ENCODE measurements at places on chromosomes 5 and 9. TPM values are rescaled to one million over a fixed set of nuclear protein-coding genes. Genes with fewer than 3 reads are reported as not detected.

- no peak for DNase-seq
Observed at GRCh38 chr5:166436872-166437271, 1854.6 kb upstream of the WWC1 start.

DNA sequence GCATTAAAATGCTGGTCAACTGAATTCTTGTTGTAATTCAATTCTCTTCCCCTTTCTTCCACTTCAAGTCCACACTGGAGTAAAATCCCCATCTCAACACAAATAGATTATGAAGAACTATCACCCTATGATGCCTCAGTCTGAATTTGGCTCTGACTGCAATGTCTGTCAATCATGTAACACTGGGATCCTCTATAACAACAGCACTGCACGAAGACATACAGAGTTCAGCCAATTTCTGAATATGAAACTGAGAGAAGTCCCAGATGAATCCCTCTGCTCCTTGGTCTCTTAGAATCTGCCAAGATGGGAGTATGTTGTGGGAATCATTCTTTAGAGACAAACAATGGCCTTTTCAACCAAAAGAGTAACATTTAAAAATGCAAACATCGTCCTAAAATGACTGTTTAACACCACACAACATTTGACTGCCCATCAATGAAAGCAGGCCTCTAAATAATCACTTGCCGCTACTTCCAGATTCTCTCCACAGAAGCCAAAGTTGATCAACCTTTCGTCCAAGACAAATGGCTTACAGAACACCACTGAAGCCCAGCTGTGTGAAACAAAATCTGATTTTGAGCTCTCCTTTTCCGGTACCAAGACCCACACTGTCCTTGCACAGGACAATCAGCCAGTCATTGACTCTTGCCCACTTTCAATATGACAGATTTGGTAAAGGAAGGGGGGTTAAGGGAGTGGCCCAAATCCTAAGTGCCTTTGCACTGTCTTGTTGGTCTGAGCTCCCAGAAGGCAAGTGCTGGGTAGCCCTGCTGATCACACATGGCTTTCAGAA lies 258.0 kb downstream of the EBF1 start:
- DNase-seq: no peak

PALM2AKAP2 gene
- total RNA-seq: 18.2 TPM

DNA sequence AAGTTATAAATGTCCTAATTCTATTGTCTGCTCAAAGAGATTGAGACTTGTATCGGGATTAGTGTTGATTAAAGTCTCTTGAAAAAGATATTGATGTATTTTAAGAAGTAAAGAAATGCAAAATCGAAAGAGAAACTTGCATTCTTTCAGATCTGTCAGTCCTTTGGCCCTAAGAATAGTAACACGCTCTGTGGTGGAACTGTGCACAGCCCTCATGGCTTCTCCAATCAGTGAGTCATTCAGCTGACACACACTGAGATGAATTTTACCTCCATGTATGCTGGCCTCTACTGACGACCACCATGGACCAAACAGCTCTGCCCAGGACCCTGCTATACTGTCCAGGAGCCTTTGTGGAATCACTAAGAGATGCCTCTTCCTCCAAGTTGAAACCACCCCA lies 232.4 kb downstream of the ESM1 start:
- peak; percentile 56 for DNase-seq

GRCh38 chr9:132007371-132008025 lies 72.2 kb downstream of the MED27 start:
- no peak for DNase-seq

NSG2 gene
- not detected for total RNA-seq

DNA sequence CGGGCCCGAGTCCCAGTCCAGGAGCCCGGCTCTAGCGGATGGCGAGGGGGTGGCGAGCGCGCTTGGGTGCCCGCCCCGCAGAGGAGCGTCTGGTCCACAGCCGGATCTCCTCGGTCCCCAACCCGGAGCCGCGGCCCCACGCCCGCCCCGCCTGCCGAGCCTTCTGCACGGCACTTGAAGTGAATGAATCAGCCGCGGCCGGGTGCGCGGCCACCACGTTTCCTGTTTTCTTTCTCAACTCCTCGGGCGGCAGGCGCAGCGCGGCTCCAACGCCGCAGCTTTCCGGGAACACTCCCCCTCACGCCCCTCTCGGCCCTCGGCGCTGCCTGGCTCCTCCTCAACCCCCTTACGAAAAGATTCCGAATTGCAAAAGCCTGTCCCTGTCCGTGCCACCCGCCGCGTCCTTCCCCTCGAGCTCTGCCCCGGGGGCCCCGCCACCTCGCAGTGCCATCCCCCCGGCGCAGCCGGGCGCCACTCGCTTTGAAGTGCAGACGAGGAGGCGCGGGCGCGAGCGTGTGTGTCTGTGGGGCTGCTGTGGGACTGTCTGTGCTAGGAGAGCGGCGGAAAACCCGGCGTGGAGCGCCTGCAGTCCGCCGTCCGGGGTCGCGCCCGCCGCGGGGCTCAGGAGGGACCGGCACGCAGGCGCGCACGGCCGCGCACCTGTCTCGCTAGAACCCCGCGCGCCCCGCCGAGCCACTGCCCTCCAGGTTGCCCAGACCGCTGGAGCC lies 456.6 kb downstream of the RAB3C start:
- peak; percentile 82 for DNase-seq

ALDH1B1 gene
- 10.4 TPM for total RNA-seq

EPB41L4A gene
- 0.11 TPM for total RNA-seq

CAMK4 gene
- total RNA-seq: 2.7 TPM

GRCh38 chr5:174364676-174365075 lies 319.2 kb downstream of the NSG2 start:
- DNase-seq: no peak

DNA sequence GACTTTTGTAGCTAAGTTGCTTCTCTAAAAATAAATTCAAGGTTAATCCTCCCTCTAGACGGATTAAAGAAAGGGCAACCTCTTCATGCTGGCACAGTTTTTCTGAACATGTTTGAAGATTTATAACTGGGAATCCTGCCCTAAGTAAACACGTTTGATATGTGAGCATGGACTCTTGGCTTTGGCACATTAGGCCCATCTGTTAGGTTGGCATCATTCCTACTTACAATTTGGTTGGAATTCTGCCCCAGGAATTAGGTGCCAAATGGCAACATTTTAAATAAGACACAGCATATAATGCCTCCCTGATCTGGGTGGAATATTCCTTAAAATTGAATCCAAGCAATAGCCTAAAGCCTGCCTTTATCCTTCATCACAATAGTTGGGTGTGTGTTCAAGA lies 372.3 kb upstream of the CDH18 start:
- DNase-seq: no peak

C1QTNF3 gene
- total RNA-seq: not detected

GRCh38 chr5:55858104-55858503 lies 6.9 kb downstream of the IL31RA start:
- no peak for DNase-seq

DNA sequence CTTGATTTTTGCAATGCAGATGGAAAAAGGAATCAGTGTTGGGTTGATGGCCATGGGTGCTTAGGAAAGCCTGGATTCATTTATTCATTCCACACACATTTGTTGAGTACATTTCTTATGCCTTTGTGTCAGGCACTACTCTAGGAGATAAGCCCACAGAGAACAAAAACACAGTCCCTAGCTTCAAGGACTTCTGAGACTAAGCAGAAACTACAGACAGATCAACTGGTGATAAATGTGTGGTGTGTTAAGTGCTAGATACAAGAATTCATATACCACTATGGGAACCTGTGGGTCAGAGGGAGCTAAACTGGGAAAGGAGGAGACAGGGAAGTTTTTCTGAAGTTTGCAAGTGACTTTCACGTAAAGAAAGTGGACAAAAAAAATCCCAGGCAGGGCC lies 119.9 kb downstream of the CEMIP2 start:
- DNase-seq: no peak

GRCh38 chr9:88809355-88810161 lies 181.7 kb upstream of the S1PR3 start:
- no peak for DNase-seq

DNA sequence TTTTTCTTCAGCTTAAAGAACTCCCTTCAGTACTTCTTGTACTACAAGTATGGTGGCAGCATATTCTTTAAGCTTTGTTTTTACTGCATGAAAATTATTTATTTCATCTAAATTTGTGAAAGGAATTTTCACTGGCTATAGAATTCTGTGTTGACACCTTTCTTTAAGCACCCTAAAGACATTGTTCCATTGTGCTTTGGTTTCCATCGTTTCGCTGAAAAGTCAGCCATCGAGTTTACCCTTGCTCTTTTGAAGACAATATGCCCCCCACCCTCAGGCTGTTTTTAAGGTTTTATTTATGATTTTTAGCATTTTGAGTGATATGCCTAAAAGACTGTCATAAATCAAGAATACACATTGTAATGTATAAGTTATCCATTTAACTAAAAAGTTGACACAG lies 27.3 kb upstream of the COL5A1 start:
- DNase-seq: no peak

CCDC180 gene
- 0.03 TPM for total RNA-seq

- DNase-seq: no peak
Observed at GRCh38 chr5:167348980-167349379, 942.5 kb upstream of the WWC1 start.

- peak; percentile 89 for DNase-seq
Observed at GRCh38 chr9:109012009-109012875, 1.1 kb downstream of the CTNNAL1 start.

SLC25A2 gene
- 0.11 TPM for total RNA-seq

GRCh38 chr5:54942064-54942778 lies 43.2 kb downstream of the ESM1 start:
- no peak for DNase-seq

GRCh38 chr5:62199792-62200716 lies 106.0 kb upstream of the KIF2A start:
- no peak for DNase-seq

DNA sequence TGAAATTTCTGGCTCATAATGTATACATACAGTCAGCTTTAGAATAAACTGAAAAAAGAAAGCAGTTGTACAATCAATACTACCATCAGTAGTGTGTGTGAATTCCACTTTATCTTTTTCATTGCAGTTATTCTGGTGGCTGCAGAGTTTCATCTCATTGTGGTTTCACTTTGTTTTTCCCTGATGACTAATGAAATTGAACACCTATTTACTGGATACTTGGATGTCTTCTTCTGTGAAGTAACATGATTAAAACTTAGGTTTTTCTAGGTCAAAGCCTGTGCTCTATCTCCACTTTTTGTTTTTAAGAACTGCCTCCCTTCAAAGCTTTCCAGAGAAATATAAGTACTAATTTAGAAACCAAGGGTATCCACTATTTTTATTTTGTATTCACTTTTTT lies 174.3 kb downstream of the TRPM3 start:
- no peak for DNase-seq

DNA sequence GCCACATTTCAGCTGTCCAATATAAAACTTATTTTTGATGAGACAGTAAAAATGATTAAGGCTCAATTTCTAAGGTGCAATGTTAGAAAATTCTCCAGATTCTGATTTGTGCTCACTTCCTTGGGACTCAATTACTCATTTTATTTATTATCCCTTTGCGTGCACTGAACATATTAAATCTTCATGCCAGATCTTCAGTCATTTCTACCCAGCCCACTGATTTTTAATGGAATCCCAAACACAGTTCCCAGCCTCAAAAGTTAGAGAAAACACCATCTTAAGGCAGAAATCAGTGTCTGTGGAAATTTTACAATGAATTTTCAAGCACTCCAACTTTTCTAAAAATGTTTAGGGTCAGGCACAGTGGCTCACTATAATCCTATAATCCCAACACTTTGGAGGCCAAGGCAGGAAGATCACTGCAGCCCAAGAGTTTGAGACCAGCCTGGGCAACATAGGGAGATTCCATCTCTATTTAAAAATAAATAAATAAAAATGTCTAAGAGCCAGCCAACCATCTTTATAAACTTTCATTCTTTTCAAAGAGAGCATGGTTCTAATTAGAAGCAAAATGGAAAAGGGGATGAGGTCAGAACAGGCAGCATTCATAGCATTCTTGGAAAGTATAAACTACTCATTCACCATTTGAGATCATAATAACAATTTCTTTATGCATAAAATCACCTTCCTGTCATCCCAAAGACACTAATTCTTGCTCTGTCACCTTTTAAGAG lies 53.7 kb downstream of the TLE1 start:
- DNase-seq: no peak
